ENCODE measurements at places on chromosomes 2 and 18.

DNA sequence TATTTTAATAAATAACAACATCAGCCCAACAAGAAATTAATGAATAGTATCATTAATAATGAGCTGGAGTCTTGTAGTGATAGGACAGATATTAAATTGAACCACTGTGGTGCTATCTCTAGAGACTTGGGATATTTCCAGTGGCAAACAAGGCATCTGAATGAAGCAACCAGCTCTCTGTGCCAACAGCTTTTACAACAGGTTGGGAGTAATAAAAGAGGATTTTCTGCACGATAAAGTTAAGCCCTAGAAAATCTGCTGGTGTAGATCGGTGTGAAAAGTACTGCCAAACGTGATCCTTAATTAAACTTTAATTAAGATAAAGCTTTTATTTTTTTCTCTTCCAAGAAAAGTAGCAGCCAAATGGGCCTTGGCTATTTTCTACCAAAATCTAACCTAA is 385.5 kb downstream of the NR4A2 start:
- peak; percentile 11 for DNase-seq

- DNase-seq = no peak
Measured at GRCh38 chr2:149743842-149744448, 156.4 kb upstream of the MMADHC start.

- DNase-seq = peak; percentile 42
Measured at GRCh38 chr2:158753641-158754611, 41.2 kb upstream of the DAPL1 start.

DNA sequence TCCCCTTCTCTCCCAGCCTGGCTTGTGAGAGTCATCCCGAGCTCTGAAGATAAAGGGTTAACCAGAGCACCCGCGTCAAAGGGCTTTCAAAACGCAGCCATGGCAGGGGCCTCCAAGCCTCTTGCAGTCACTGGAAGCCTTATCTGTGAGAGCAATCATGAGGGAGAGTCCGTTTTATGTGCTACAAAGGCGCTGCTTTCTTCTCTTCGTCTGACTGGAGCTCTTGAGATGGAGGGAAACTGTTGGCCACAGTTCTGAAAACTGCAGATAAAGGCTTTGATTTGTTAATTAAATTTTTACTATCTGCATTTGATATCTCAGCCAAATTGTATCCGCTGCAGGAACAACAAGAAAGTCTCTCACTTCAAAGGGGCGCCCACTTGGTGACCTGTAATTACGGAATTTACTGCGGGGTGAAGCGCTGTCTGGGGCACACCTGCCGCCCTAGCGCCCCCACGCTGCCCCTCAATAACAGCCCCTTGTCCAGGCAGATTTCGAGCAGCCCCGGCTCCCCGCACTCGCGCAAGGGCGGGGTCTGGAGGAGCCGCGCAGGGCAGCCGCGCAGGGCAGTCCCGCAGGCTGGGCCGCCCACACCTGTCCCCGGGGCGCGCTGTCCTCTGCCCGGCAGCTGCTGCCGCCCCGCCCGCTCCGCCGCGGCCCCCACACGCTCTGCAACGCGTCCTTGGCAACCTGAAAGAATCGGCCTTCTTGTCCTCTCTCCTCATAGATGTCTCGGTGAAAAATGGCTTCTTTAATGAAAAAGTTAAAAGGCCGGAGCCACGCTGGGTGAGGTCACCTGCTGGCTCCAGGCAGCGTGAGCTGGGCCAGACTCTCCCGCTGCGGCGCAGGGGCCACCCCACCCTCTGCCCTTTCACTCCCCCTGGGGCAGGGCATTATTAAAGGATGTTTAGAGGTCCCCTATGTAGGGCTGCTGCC is 217.9 kb downstream of the VAPA start:
- DNase-seq = no peak

DNA sequence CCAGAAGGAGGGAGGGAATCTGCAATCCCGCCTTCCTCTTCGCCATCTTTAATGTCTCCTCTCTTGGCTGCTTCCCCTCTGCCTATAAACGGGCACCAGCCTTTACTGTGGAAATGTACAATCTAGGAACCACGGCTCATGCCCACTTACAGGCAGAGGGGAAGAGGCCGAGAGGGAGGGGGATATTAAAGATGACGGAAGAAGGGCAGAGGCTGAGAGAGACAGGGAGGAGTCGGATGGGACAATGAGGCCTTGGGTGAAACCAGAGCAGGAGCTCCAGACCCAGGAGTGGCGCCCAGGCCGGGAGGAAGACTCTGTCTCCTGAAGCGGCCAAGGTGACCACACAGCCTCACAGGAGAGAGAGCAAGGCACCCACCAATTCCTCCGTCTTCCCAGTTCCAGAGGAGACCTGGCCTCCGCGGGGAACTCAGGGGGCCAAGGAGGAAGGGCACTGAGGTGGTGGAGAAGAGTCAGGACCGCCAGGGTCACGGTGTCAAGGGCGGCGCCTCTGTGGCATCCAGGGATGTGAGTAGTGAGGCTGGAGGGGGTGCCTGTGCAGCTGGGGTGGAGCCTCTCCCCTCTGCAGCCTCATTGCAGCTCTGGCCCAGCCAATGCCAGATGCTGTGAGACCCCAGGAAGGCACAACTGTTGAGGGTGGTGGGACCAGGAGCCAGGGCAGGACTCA is 67.8 kb downstream of the CIB4 start:
- no peak for DNase-seq

GRCh38 chr2:217158928-217159327 is 299.1 kb upstream of the TNP1 start:
- no peak for DNase-seq

DNA sequence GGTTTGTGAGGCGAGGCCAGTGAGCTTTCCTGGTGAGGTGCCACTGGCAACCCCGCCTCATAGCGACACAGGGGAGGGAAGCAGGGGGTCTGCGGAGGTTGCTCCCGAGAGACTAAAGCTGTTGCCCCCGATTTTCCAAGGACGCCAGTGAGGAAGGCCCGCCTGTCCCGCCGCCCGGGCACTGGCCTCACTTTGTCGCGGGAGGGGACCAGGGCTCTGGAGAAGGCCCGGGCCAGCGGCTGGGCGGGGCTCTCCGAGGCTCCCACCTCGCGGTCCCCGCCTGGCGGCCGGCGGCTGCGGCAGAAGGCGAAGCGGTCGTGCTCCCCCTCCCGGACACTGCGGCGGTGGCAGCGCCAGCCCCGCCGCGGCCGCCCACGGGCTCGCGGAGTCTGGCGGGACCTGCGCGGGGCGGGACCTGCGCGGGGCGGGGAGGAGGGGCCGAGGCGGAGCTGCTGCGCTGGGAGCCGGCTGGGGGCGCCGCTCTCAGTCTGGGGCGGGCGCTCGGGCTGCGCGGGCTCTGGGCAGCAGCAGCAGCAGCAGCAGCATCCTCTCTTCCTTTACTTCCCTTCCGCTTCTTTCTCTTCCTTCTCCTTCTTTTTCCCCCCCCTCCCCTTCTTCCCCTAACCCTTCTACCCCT is at the start of gene MAP2:
Gene MAP2 (plus strand): TSS at position 486 of the 637 bp plus-strand sequence. CDS start 229,124 bp downstream, outside the sequence.
- DNase-seq = peak; percentile 89

DNA sequence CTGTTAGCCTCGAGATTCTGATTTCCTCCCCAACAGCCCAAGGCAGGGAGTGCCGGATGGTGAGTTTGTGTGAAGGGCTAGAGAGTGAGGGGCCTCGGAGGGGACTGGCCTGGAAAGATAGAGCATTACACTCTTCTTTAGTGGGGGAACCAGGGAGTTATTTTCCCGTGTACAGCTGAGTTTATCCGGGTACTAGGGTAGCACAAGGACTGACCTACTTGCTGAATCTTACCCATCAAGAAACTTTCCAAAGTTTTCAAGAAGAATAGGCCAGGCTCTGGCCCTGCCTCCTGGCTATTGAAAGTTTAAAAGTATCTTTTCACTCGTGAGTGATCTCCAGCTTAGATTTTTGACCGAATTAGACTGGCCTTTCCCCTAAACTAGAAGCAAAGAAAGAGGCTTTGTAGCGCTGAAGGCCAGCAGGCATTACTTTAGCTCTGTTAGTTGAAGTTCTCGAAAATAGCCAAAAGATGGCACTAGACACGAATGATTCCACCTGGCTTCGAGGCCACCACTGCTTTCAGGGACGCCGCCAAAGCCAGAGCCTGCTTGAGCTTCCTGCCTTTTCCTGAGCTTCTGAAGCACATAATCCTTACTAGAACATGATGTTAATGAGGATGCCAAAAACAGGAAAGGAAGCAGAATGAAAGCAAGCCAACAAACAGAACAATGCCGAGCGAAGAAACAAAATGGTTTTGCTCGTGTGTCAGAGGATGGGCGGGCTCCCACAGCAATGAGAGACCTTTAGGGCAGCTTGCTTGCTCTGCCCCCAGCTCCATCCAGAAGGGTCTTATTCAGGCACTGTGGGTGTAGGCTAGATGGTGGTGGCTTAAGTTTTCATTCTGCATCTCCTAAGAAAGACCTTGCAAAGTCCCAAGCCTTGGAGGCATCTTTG is 55.8 kb downstream of the TSN start:
- DNase-seq = peak; percentile 80

DNA sequence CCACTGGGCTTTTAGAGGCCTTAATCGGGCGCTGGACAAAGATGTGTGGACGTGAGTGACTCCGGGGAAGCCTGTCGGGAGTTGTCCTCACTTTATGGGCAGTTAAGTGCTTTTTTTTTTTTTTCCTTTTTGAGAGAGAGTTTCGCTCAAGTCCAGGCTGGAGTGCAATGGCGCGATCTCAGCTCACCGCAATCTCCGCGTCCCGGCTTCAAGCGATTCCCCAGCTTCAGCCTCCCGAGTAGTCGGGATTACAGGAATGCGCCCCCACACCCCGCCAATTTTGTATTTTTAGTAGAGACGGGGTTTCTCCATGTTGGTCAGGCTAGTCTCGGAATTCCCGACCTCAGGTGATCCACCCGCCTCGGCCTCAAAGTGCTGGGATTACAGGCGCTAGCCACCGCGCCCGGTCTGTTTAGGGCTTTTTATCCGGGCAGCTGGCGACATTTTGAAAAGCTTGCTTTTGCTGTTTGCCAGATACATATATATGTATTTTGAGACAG is 1.5 kb downstream of the MSH6 start:
- no peak for DNase-seq

DNA sequence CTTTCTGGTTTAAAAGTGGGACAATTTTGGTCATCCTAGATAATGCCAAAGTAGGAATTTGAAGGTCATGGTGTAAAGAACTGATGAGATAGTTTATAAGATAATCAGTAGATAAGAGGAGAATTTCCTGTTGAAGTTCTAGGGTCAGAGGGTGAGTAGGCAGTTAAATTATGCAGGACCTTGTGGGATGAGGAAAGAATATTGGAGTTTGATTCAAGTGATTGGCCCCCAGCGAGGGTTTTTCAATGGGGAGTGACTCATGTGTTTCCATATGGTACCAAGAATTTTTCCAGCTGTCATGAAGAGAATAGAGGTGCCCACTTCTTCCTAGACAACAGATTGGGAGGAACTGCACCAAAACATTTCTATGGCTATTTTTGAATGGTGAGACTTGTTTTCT is 940.2 kb upstream of the ZEB2 start:
- DNase-seq = no peak

- DNase-seq = peak; percentile 90
Measured at GRCh38 chr2:226800941-226801784, 1.5 kb upstream of the IRS1 start.

- DNase-seq = no peak
Measured at GRCh38 chr2:15313657-15314056, 247.5 kb downstream of the NBAS start.

DNA sequence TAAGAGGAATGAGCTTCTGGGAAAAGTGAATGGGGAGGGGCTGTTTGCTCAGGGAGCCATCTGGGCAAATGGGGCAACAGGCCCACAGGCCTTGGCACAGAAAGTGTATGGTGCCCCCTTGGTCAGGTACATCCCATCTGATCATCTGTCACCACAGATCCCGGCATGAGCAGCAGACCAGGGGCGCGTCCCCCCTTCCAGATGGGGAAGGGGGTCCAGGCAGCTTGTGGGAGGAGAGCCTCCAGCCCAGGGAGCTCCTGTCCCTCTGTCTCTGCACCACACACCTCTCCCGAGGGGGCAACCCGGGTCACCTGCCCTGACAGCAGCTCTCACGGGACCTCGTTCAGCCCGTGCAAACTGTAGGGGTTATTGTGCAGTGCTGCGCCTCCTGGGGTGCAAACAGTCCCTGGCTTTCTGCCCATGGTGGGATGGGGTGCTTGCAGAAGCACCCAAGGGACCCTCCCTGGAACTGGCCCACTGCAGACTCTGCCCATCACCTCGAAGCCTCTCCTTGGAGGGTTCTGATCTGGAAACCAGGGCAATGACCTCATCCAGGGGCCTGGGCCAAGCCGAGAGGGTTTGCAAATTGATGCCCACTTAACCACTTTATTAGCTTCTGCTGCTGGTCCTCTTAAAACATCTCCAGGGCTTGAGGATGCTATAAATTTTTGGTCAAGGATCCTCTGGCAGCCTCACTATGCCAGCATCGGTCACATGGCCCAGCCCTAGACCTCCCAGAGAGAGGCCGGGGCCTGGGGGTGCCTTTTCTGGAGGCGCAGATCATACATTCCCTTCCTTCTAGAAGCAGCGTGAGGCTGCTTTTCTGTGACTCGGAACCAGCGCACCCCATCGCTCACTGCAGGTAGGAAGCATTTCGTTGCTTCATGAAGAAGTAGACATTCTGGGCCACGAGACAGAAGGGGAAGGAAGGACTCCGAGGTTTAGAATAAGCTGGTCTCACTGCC is 7.6 kb upstream of the BOK start:
- no peak for DNase-seq

GRCh38 chr2:67165523-67165990 is 231.6 kb upstream of the ETAA1 start:
- DNase-seq = no peak

- DNase-seq = no peak
Measured at GRCh38 chr2:169118060-169118459, 48.7 kb downstream of the DHRS9 start.

GRCh38 chr2:158647436-158648231 is 147.5 kb upstream of the DAPL1 start:
- DNase-seq = no peak

DNA sequence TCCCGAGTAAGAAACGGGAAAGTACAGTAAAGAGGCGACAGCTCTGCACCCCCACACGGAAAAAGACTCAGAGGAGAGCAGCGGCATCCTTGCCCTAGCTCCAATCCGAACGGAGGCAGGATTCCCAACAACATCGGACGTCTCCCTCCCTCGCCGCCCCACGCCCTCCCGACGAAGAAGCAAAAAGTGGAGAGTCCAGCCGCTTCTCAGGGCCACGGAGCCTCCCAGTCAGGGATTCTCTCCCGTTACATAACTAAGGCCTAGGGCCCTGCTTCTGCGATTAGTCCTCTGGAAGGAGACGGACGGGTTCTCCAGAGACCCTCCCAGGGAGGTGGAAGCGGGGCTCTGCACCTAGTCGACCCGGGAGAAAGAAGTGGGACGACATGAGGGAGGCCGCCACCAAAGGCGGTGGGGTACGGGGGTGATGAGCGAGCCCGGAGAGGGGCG is 587 bp downstream of the SUMO1 start:
- DNase-seq = peak; percentile 41

DNA sequence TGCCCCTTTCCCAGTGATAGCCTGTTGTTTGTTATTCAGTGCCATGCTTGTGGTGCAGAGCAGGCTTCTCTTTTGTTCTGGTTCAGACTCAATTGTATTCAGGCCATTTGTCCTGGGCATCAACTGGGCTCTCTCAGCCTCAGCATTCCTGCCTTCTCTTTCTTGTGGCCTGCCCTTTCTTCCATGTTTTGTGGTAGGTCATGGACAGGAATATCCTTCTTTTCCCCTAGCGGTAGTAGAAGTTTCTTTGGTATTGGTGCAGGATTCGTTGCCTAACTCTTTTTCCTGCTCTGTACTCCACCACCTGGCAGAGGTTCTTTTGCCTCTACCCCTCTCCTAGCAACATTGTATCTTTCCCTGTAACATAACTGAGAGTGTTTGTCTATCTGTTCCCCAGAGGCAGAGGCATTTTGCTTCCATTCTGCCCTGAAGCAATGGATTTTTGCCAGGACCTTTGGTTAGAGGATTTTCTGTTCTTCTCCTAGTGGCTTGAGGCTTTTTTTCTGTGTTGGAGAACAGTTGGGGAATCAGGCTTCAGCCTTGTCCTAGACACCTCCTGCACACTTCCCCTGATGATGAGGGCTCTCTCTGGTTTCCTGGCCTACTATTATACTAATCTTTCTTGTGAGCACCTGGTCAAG is 68.5 kb downstream of the NCOA1 start:
- no peak for DNase-seq

Data from WERI-Rb-1 (cell line).